ENCODE measurements at places on chromosomes 1 and 21.

GRCh38 chr1:64941461-64942117, 24.8 kb downstream of the JAK1 start:
- no peak for DNase-seq

DNA sequence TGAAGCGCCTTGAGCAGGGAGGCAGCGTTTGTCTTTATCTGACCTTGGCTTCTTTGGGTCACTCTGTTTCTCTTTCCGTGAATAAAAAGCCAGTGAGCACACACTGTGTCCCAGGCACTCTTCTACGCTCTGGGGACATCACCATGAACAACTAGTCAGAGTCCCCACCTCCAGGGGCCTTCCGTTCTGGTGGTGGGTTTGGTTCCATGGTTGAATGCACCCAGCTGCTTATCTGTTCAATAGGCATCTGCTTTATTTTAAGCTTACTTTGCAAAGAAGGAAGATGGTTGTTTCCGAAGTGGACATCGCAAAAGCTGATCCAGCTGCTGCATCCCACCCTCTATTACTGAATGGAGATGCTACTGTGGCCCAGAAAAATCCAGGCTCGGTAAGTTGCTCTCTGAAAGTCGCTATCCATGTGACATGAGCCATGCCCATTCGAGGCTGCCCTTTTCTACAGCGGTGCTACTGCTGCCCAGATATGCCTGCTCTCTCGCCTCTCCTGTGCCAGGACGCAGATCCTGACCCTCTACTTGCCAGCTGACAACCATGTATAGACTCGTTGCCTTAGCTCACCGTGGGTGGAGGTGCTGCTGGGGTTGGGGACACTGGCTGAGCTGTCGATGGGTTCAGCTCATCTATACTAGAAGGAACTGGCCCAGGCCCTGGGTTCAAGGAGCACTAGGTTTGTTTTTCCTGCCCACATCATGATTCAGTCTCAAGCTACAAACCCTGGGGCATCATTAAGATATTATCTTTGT, 5.9 kb downstream of the MX1 start:
- no peak for DNase-seq

GRCh38 chr1:238624776-238625175, 734.1 kb upstream of the ZP4 start:
- no peak for DNase-seq

GRCh38 chr1:54464031-54464476, 57.9 kb upstream of the SSBP3 start:
- DNase-seq = no peak

Measured in globus pallidus (tissue), 1 donor.